ENCODE measurements at places on chromosomes 13 and 19. TPM values are rescaled to one million over a fixed set of nuclear protein-coding genes. Genes with fewer than 3 reads are reported as not detected.

DNA sequence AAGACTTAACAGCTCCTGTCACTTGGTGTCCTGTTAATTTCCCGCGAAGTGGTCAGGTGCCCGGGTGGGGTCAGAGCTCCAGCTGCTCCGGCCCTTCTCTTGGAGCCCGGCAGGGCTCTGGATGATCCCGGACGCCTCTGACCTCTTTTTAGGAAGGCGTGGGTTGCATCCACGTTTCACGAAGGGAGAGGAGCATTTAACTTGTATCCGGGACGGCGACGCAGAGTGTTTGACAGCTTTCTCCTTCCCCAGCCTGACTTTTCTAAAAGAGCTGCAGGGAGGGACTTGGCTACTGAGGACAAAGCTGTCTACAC is 656 bp downstream of the ZNF155 start:
- DNase-seq = no peak

SMAD9 gene
- 6.8 TPM for total RNA-seq

ICAM4 gene
- not detected for total RNA-seq

DNA sequence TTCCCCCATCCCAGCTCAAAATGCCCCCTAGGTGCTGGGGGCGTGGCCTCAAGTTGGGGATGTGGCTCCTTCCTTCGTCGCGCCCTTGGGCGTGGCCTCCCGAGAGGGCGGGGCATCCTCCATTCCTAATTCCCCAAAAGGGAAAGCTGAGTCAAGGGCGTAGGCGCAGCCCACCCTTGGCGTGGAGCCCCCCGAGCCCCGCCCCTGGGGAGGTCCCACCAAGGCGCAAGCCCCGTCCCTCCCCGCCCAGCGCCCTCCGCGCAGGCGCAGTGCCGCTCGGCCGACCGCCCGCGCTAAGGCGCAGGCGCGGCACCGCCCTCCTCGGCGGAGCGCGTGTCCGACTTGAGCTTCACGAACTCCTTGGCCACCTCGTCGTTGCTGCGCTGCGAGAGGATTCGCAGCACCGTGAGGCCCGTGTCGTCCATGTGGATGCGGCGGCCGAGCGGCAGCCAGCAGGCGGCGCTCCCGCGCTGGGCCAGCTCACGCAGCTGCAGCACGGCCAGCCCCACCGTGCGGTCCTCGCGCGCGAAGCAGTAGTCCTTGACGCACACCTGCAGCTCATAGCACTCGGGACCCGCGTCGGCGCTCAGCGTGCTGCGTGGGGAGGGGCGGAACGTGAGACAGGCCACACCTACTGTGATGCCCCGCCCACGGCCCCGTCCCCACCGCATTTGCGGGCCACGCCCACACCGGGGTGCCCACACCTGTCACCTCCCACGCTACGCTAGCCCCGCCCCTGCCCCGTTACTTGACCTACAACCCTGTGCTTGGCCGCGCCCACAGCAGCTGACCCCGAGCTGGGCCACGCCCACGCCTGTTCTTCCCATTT is 50.5 kb downstream of the COLGALT1 start:
- DNase-seq = peak; percentile 13

DNA sequence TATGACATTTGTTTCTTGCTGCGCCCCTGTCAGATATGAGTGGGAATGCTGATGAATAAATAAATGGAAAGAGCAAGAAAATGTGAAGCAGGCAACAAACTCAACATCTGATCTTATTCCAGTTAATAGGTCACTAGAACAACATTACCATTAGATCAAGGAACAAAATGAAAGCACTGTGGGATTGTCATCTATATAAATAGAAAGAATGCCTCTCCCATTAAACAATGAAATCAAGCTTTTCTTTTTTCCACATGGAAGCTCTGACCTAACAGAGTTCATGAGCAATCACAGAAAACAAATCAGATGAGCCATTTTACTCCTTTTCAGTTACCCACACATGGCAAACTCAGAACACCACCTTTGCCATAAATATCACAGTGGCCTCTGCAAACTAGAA is 354.8 kb downstream of the SUCLA2 start:
- no peak for DNase-seq

DNA sequence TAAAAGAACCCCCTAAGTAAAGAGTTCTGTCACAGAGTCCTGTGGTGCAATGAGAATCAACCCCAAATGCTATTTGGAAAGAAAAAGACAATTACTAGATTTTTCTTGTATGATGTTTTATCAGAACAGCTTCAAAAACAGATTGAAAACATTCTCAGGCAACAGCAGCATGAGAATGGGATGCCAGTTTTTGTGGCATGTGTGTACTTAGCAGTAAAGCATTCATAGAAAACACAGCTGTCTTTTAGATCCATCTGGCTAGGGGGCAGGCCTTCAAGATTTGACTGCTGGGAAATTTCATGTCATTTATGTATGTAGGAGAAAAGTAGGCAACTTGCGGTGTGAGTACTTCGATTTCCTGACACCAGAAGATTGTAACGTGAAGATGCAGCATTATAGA is 170.5 kb upstream of the HTR2A start:
- DNase-seq = peak; percentile 64

GRCh38 chr19:11798391-11799330 is at the start of gene ZNF491:
ZNF491 (plus strand) TSS chr19:11798523; CDS start chr19:11805954, 7,431 bp downstream.
- DNase-seq = peak; percentile 71

- DNase-seq = no peak
Observed at GRCh38 chr13:100097821-100098220, 8.9 kb downstream of the PCCA start.

GRCh38 chr19:10952809-10953208 is 8.0 kb upstream of the SMARCA4 start:
- no peak for DNase-seq

DNA sequence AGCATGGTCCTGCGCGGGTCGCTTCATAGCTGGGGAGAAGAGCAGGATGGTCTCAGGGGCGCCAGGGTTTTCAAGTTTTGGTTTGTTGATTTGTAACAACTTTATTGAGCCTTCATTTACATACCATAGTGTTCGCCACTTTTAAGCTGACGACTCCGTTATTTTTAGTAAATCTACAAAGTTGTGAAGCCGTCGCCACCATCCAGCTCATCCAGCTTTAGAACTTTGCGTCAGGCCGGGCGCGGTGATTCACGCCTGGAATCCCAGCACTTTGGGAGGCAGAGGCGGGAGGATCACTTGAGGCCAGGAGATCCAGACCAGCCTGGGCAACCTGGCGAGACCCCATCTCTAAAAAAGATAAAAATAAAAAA is 404 bp downstream of the C19orf44 start:
- DNase-seq = peak; percentile 59

CYP4F2 gene
- not detected for total RNA-seq

DNA sequence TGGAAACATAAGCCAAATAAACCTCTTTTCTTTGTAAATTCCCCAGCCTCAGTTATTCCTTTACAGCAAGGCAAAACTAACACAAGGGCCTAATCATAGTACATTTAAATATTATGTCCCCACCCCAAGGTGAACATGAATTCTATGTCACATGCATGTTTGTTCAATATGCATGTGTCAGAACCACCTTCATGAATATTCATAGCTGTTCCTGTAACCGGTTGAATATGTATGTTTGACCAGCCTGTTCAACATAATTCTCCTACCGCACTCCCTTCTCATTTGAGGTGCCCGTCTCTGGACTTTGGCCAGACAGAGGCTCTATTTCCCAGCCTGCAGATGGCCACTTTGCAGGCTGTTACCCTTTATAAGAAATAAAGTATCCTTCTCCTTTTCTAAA is 769.4 kb upstream of the SLITRK1 start:
- no peak for DNase-seq

- no peak for DNase-seq
Observed at GRCh38 chr19:48713041-48713863, 6.3 kb downstream of the MAMSTR start.

GRCh38 chr13:64992314-64992713 is 2237.8 kb downstream of the PCDH9 start:
- no peak for DNase-seq

LYPD5 gene
- not detected for total RNA-seq

OR7D2 gene
- total RNA-seq = 0.17 TPM

ZNF536 gene
- total RNA-seq = not detected

DNA sequence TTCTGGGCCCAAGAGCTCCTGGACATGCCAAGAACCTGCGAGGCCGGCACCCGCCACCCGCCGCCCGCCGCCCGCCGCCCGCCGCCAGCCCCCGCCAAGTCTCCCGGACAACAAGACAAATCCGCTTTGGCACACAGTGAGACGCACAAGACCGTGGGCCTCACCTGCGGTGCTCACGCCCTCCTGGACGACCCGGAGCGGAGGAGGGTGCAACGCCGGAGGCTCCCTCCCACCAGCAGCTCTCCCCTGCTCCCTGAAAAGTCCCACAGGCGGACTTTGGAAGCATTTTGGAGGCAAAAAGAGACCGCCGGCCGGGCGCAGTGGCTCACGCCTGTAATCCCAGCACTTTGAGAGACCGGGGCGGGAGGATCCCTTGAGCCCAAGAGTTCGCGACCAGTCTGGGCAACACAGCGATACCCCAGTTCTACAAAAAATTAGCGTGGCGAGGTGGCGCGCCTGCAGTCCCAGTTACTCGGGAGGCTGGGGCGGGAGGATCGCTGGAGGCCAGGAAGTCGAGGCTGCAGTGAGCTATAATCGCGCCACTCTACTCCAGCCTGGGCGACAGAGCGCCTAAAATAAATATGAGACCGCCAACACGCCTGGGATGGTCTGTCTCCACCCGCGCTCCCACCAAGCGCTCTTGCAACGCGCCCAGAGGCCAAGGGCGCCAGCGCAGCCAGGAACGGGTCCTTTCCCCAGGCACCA is 783 bp downstream of the RHPN2 start:
- no peak for DNase-seq

ZFR2 gene
- not detected for total RNA-seq

DNA sequence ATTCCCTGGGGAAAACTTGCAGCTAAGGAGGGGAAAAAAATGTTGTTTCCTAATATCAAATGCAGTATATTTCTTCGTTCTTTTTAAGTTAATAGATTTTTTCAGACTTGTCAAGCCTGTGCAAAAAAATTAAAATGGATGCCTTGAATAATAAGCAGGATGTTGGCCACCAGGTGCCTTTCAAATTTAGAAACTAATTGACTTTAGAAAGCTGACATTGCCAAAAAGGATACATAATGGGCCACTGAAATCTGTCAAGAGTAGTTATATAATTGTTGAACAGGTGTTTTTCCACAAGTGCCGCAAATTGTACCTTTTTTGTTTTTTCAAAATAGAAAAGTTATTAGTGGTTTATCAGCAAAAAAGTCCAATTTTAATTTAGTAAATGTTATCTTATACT is 33.6 kb downstream of the TNFSF11 start:
- DNase-seq = no peak

PRODH2 gene
- not detected for total RNA-seq

GRCh38 chr19:16337809-16338469 is 13.3 kb downstream of the KLF2 start:
- DNase-seq = no peak
